ENCODE measurements at places on chromosomes 1 and 21.

DNA sequence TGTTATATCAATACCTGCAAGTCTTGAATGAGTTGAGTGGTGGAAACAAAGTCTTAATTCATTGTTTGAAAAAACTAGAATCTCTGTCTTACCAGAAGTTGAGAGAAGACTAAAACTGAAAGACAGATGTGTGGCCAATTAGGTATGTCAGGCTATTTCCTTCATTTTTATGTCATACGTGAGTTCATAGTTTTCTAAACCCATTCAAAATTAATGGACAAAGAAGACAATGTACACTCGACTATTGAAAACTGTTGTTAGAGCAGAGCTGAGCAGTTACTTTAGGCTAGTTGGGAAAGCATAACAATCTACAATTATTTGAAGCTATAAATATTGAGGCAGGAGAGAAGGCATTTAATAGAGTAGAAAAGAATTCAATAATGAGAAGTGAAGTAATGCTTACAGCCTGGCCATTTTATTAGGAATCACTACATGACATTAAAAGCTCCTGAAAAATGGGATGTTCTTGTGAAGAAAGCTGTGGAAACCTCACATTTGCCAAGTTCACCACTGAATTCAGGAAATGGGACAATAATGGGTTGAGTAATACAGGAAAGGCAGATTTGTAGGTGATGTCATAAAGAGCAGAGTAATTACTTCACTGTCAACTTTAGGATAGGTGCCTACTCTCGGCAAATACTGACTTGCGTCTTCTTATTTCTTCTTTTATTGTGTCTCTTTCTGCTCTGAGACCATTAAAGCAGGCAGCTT lies 204.4 kb downstream of the PLA2G4A start:
- DNase-seq, result no peak

GRCh38 chr1:30522031-30523004 lies 201.1 kb downstream of the MATN1 start:
- no peak for DNase-seq

DNA sequence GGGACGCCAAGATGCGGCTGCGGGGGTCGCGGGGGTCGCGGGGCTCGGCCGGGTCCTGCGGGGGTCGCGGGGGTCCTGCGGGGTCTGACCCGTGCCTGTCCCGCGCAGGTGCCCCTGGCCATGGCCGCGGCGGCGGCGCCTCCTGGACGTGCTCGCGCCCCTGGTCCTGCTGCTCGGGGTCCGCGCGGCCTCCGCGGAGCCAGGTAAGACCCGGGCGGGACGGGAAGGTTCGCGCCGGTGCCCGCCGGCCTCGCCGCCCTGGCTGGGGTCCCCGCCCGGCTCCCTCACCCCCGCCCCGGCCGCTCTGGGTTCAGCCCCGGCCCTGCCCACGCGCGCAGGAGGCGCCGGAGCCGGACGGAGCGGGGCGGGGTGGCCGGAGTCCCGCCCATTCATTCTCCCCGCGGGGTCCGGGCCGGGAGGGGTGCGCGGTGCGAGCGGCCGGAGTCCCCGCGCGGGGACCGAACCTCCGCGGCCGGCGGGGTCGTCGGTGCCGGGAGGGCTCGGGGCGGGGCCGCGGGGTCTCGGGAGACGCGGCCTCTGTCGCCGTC lies 380 bp downstream of the COL18A1 start:
- no peak for DNase-seq

- no peak for DNase-seq
These were observed 36.7 kb upstream of the EDN2 start for GRCh38 chr1:41520951-41521752.
